NCI-H345 (cell line): ENCODE measurements at places on chromosomes 3 and 15.

- no peak for DNase-seq
Measured at GRCh38 chr3:138078901-138079344, 36.5 kb downstream of the DZIP1L start.

DNA sequence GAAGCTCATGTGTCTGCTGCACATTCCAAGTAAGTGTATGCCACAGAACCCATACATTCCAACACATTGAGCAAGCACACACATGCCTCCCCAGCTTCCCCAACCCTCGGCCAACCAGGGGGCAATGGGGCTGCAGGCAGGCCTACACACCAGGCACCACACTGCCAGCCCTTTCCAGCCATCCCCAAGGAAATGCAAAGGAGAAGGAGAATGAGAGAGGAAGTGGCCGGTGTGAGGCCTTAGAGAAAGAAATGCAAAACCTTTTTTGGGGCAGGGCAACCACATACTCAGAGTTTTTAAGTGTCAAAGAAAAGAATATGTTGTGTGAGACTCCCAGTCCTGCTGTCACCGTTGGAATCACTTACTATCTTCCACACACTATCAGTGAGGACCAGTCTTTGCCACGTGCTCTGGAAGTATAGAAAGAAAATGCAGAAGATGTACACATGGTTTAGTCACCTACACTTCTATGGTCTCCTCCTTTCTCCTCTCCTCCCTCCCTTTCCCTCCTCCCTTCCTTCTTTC, 11.1 kb downstream of the IGF2BP2 start:
- no peak for DNase-seq

GRCh38 chr3:23723141-23723540, 82.6 kb upstream of the UBE2E1 start:
- DNase-seq: no peak

DNA sequence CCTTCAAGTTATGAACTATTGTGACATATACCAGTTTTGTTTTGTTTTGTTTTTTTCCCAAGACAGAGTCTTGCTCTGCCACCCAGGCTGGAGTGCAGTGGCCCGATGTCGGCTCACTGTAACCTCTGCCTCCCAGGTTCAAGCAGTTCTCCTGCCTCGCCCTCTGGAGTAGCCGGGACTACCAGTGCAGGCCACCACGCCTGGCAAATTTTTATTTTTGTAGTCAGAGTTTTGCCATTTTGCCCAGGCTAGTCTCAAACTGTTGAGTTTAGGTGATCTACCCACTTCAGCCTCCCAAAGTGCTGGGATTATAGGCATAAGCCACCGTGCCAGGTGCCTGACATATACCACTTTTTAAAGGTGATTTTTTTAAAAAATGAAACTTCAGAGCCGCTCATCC, 74.6 kb downstream of the ARRDC4 start:
- no peak for DNase-seq

DNA sequence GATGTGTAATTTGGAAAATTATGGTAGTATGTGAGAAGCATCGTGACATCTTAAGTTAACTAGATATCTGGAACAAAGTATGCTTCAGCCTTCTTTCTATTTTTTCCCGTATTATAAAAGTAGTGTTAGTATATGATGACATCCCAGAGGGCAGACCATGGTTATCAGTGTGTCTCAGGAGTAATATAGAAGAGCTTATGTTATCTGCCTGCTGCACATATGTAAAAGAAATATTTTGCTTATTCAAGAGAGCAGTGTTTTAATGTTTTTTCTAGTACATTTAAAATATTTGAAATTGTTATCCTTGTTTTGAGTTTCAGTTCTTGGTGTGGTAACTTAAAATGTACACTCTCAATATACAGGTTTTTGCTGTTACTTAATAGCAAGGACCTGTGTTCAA, 24.1 kb downstream of the PLCL2 start:
- DNase-seq: no peak

GRCh38 chr3:137202941-137203340, 245.2 kb downstream of the IL20RB start:
- DNase-seq: no peak

- no peak for DNase-seq
Measured at GRCh38 chr3:129483870-129484269, 43.8 kb downstream of the IFT122 start.

DNA sequence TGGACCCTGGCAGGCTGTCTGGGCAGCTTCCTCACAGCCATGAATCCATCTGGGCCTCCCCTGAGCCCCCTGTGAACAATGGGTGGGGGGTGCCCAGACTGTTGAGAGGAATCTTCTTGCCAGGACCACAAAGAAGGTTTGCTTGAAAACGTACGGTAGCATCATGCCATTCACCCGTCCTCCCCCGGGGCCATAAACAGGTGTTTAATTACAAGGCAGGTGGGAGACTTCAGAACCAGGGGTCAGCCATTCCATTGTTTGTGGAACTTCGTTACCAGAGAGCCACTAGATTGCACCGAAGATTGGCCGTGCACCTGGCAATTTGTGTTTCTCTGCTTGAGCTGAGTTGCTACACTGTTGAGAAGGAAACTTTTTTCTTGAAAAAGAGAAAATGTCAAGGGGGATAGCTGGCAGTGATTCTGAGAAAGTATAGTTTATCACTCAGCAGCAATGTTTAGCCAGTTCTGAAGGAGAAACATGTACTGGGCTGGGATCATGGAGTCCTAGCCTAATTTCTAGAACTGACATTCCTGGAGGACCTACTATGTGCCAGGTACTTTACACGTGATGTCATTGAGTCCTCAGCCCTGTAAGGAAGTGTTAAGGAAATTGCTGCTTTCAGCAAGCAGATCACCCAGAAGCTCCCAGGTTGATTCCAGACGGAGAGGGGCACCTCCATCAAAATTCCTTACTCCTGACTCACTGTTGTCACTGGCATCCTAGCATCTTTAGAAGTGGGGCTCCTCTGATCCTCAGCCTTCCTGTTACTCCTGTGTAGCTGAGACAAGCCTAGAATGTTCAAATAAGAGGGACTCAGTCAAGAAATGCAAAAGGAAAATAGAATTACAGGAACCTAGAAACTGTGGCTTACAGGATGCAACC, 103.8 kb upstream of the UBE2E1 start:
- DNase-seq: peak; percentile 4

- DNase-seq: no peak
Measured at GRCh38 chr3:124256156-124256555, 264.2 kb upstream of the ROPN1 start.

DNA sequence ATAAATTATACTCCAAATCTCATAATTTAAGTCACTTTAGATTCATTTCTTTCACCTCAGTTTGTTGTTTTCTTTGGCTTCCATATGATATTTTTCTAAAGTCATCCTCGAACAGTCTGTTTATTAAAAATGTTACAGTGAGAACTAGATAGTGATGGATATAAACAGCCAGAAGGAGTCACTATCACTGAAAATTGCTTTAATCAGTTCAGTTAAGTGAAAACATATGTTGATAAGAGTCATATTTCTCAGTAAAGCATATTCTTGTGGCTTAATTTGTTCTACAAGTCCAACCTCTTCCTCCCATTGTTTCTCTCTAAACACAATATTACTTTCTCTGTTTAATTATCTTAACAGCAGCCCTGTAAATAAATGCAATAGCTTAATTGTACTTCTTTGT, 427.5 kb upstream of the ALCAM start:
- no peak for DNase-seq

DNA sequence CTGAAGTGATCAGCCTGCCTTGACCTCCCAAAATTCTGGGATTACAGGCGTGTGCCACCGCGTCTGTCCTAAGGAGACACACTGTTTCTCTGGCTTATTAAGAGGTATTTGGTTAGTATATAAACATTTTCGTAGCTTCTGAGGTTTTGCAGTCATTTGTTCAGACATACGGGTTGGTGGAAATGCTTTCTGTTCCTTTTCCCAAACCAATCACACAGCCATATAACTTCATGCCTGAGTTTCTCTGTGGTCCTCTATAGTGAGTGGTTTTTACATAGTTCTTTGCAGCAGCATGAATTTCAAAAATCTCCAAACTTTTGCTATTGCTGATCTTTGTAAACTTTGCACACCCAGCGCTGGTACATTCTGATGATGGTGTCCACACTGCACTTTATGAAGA, 100.5 kb downstream of the AKAP13 start:
- no peak for DNase-seq
